ENCODE measurements at places on chromosomes 3 and 15. TPM values are rescaled to one million over a fixed set of nuclear protein-coding genes. Genes with fewer than 3 reads are reported as not detected.

DNA sequence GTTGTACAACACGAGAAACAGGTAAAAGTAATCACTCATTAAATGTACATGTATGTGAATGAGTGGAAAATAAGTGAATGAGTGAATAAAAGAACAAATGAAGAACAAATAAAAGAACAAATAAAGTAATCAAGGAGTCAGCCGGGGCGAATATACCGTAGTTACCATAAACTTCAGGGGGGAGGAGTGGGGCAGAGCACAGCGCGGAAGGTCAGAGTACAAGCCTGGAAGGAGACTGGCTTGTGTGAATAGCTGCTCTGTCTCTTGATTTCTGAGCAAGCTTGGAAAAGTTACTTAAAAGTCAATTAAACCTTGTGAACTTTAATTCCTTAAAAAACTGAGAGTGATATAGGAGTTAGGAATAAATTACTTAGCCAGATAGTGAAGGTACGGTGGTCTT is 466.5 kb upstream of the CNTN4 start:
- H3K27me3 ChIP-seq, result no peaks in the 10 kb centered on the region
- DNase-seq, result no peak
- no peak overlapping the region for H3K4me3 ChIP-seq
- H3K4me1 ChIP-seq, result no peaks in the 10 kb centered on the region
- H3K27ac ChIP-seq, result no peak overlapping the region

- H3K4me1 ChIP-seq, result peaks cover 18% of the 10 kb centered on the region
- H3K27me3 ChIP-seq, result no peaks in the 10 kb centered on the region
- DNase-seq, result no peak
Observed at GRCh38 chr3:39361252-39361927, 21.8 kb upstream of the SLC25A38 start.

DNA sequence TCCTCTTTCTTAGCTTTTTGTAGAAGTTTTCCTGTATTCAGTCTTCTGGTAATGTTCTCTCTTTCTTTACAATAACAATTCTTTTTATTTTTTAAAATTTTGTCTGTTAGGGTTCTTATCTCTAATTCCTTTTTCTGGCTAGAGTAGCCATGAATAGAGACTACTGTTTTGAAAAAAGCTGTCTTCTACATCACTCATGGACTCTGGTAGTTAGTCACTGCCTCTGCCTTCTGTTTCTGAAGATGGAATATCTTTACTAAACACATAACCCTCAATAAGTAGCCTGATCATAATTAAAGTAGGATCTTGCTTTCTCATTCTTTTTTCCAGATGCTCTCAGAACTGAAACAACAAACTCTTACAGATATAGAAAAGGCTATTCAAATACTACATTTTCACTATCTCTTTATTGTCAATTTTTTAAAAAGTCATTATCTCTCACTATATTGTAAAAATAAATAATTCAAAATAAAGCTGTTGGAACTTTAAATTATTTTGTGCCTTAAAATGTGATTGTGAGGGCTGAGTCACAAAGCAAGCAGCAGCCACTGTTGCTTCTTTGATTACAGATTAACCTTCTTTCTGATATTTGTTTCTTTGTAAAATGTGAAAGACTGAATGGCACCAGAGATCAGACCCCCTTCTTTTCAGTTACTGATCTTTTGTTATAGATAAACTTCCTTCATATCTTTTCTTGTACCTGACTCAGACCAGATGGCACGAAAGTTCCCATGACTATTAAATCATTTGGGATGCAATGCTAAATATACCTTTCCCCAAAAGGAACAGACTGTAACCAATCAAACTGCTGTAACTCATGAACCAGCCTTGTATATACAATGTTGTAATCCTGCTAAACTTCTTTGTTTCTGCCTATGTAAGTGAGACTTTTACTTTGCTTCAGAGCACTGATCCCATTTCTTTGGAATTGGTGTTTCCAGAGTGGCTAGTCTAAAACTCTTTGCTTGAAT is 1159.5 kb downstream of the IGSF11 start:
- H3K4me3 ChIP-seq, result no peak overlapping the region
- H3K4me1 ChIP-seq, result no peaks in the 10 kb centered on the region
- no peak overlapping the region for H3K27ac ChIP-seq
- H3K27me3 ChIP-seq, result no peaks in the 10 kb centered on the region

GRCh38 chr3:2819571-2819970 is 290.6 kb downstream of the IL5RA start:
- H3K4me3 ChIP-seq, result no peak overlapping the region
- H3K27me3 ChIP-seq, result no peaks in the 10 kb centered on the region
- H3K36me3 ChIP-seq, result no peaks in the 10 kb centered on the region
- H3K4me1 ChIP-seq, result no peaks in the 10 kb centered on the region
- no peak overlapping the region for H3K27ac ChIP-seq

DNA sequence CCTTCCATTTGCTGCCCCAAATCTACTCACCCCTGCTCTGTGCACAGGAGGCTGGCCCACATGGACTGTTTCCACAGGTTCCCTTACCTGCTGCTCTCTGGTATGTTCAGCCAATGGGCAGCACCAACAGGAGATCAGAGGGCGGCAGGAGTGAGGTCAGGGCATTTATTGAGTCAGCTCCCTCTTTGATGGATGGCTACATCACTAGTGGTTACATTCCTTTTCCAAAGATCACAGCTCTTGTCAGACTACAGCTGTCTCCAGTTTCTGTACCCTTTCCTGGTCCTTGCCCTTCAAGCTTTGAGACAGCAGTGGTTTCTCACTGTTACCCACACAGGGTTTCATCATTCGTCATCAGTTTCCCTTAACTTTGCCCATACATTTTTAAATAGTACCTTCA is 325.1 kb downstream of the SUCLG2 start:
- H3K27ac ChIP-seq, result no peak overlapping the region
- DNase-seq, result no peak
- H3K27me3 ChIP-seq, result no peaks in the 10 kb centered on the region
- H3K36me3 ChIP-seq, result no peaks in the 10 kb centered on the region
- H3K4me1 ChIP-seq, result no peaks in the 10 kb centered on the region
- H3K4me3 ChIP-seq, result no peak overlapping the region

DNA sequence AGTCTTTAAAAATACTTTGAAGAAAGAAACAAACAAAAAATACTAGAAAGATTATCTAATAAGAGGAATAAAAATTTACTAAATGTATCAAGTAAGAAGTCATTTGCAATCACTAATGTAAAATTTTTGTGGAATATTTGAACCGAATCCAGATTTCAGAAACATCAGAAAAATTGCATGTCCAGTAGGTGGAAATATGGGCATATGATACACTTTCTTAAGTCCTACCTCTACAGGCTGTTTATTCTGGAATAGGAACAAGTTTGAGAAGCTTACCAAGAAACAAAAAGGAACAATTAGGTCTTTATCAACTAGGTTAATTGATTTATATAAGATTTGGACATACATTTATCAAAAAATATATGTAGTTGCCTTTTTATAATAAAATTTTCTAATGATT is 292.9 kb upstream of the ROBO1 start:
- no peaks in the 10 kb centered on the region for H3K27me3 ChIP-seq
- no peak for DNase-seq
- H3K4me1 ChIP-seq, result no peaks in the 10 kb centered on the region
- no peak overlapping the region for H3K4me3 ChIP-seq

GRCh38 chr3:46586738-46587246 is 20.7 kb upstream of the LRRC2 start:
- no peak for DNase-seq
- no peak overlapping the region for H3K4me3 ChIP-seq
- no peaks in the 10 kb centered on the region for H3K27me3 ChIP-seq

Gene FAM43A
- 3.5 TPM for polyA plus RNA-seq

DNA sequence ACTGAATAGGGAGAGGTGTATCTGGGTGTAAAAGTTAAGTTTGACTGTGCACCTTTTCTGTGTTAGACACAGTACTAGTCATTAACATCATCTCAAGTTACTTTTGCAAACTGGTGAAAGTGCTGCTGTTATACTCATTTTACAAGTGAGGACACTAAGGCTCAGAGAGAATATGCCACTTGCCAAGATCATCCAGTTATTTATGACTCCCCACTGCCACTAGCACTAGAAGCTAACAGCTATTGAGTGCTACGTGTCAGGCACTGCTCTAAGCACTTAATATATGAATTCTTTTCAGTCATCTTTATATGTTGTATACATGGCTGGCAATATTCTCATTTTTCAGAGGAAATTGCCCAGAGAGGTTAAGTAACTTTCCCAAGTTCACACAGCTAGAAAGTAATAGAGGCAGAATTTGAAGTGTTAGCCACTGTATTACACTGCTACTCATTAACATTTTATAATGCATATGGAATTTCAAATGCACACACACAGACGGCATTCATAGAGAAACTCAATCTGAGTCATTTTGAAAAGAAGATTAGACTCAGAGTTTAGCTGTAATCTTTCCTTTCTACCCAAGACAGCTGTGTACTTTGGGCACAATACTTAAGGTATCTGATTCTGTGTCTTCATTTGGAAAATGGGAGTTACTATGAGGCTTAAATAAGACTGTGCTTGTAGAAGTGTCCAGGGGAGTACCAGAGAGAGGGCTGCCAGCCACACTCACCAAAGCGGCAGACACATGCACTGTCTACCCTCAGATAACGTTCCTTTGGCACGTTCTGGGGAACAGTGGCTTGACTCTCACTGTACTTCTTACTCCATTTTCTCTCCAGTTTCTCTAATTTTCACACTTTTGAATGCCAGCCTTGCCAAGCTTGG is 1.3 kb upstream of the MASP1 start:
- DNase-seq, result no peak
- no peaks in the 10 kb centered on the region for H3K4me1 ChIP-seq
- H3K4me3 ChIP-seq, result no peak overlapping the region
- no peak overlapping the region for H3K27ac ChIP-seq
- no peaks in the 10 kb centered on the region for H3K36me3 ChIP-seq

DNA sequence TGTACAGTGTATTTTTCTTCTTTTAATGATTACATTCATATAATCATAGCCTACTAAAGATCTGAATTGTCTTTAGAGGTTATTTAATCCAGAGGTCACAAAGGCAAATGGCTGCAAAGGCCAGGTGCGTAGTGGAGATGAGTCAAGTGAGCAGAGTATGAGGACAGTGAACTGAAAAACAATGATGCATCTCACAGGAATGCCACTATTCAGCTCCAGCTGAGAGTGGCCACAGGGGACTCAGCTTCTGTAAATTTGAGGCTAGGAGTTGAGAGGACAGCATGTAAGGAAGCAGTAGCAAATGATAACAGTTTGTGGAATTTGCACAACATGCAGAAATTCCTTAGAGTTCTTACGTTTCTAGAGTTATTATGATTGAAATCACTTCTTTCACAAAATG is 50.4 kb downstream of the COL6A5 start:
- no peak overlapping the region for H3K4me3 ChIP-seq
- no peaks in the 10 kb centered on the region for H3K36me3 ChIP-seq
- no peak for DNase-seq
- no peaks in the 10 kb centered on the region for H3K4me1 ChIP-seq
- H3K27ac ChIP-seq, result no peak overlapping the region

Gene SLC24A5
- polyA plus RNA-seq, result not detected

Gene GOLGA8R
- 0.11 TPM for polyA plus RNA-seq

DNA sequence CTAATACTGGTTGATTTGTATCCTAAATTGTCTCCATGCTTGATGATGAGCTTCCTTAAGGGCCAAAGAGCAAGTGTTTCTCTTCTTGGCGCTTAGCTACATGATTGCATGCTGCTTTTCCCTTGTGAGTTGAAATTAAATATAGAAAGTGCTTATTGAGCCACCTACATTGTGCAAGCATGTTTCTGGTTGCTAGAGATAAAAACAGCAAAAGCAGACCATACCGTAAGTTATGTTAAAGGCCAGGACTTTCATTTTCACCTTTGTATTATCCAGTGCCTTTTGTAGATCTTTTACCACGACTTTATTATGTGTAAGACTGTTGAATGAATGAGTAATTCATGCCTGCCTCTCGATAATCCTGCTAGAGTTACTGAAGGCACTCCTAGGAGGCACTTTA is 41.9 kb upstream of the CCNB2 start:
- H3K4me3 ChIP-seq, result no peak overlapping the region
- H3K27ac ChIP-seq, result no peak overlapping the region
- H3K27me3 ChIP-seq, result no peaks in the 10 kb centered on the region
- H3K4me1 ChIP-seq, result no peaks in the 10 kb centered on the region

DNA sequence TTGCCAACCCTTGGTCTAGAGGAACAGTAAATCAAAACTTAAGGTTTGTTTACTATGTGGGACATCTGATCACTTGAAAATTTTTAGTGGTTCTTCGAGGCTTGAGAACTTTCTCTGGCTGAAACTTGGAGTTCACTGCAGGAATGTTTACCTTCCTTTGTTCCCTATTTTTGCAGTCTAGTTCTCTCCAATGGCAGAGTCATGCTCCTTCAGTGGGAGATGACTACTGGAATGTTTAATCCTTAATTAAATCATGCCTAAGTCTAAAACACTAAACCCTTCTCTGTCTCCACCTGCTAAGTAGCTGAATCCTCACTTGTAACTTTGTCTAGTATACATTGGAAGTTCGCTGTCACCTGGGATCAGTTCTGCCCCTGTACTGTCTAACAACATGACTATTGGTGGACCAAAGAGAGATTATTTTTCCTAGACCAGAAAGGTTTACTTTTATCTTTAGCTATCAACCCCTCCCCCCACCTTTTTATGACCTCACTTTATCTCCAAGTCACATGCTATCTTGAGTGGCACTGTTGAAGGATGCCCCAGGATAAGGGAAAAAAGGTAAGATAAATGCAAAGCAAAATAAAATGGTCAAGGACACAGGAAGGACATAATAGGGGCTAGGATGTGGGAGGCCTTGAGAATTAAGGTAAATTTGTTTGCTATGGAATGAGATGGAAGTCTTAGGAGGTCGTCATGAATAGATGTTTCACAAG is 1.2 kb upstream of the ZNF609 start:
- H3K4me3 ChIP-seq, result no peak overlapping the region
- no peaks in the 10 kb centered on the region for H3K27me3 ChIP-seq
- peak overlapping the region; percentile 70 for H3K27ac ChIP-seq
- H3K36me3 ChIP-seq, result no peaks in the 10 kb centered on the region

Gene ROBO2
- polyA plus RNA-seq, result not detected

DNA sequence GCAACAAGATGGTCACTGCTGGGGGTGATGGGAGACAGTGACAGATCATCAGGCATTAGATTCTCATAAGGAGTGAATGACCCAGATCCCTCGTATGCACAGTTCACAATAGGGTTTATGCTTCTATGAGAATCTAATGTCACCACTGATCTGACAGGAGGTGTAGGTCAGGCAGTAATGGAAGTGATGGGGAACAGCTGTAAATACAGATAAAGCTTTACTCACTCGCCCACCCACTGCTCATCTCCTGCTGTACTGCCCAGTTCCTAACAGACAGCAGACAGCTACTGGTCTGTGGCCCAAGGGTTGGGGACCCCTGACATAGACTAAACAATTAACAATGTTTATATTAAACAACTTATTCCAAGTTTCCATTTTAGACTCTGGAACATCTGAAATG is 25.4 kb downstream of the IFT80 start:
- H3K4me1 ChIP-seq, result no peaks in the 10 kb centered on the region
- H3K36me3 ChIP-seq, result no peaks in the 10 kb centered on the region
- H3K4me3 ChIP-seq, result no peak overlapping the region
- H3K27ac ChIP-seq, result no peak overlapping the region
- no peaks in the 10 kb centered on the region for H3K27me3 ChIP-seq

- no peaks in the 10 kb centered on the region for H3K36me3 ChIP-seq
- no peaks in the 10 kb centered on the region for H3K4me1 ChIP-seq
- no peak overlapping the region for H3K4me3 ChIP-seq
- no peak for DNase-seq
Observed at GRCh38 chr3:11736136-11736833, 92.6 kb upstream of the VGLL4 start.

Gene UBR1
- polyA plus RNA-seq, result 18.8 TPM

GRCh38 chr3:136142592-136142991 is 53.5 kb downstream of the MSL2 start:
- H3K4me1 ChIP-seq, result no peaks in the 10 kb centered on the region
- H3K4me3 ChIP-seq, result no peak overlapping the region
- H3K36me3 ChIP-seq, result no peaks in the 10 kb centered on the region
- H3K27me3 ChIP-seq, result no peaks in the 10 kb centered on the region

Gene ADGRG7
- polyA plus RNA-seq, result not detected

- H3K36me3 ChIP-seq, result no peaks in the 10 kb centered on the region
- no peak overlapping the region for H3K4me3 ChIP-seq
- H3K27me3 ChIP-seq, result no peaks in the 10 kb centered on the region
- peaks cover 3% of the 10 kb centered on the region for H3K4me1 ChIP-seq
Observed at GRCh38 chr15:85452436-85452835, 72.0 kb downstream of the AKAP13 start.

Measured in naive thymus-derived CD4-positive, alpha-beta T cell (primary cell).